GOT3 (cell line): ENCODE measurements at places on chromosomes 16 and 17.

GRCh38 chr17:17815062-17815406, 21.8 kb downstream of the SREBF1 start:
- no peak for DNase-seq

DNA sequence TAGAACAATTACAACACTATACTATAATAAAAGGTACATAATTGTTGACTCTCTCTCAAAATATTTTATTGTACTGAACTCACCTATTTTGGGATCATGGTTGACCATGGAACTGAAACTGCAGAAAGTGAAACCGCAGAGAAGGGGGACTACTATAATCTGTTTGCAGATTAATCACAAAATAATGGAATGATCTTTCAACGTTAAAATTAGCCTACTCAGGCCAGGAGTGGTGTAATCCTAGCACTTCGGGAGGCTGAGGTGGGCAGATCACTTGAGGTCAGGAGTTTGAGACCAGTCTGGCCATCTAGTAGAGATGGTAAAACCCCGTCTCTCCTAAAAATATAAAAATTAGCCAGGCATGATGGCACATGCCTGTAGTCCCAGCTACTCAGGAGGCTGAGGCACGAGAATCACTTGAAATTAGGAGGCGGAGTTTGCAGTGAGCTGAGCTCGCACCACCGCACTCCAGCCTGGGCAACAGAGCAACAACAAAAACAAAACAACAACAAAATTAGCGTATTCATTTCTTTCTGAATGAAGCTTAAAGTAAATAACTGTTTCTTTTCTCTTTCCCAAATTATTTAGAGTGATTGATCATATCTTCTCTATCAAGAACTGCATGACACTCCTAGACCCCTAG, 45.6 kb downstream of the IKZF3 start:
- no peak for DNase-seq

DNA sequence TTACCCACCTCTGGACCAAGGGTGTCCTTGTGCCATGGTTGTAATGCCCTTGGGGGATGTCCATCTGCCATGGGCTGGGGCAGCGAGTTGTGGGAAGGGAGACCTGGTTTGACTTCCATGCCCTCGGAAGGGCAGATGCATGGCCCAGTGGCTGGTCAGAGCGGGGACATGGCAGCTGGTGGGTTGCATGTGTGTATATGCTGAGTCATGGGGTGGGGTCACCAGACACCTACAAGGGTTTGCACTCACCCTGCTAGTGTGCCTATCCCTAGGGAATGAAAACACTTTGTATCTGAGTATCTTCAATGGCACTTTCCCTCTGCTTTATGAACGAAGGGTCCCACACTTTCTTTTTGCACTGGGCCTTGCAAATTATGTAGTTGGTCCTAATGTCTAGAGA, 10.6 kb upstream of the HNF1B start:
- DNase-seq: no peak

DNA sequence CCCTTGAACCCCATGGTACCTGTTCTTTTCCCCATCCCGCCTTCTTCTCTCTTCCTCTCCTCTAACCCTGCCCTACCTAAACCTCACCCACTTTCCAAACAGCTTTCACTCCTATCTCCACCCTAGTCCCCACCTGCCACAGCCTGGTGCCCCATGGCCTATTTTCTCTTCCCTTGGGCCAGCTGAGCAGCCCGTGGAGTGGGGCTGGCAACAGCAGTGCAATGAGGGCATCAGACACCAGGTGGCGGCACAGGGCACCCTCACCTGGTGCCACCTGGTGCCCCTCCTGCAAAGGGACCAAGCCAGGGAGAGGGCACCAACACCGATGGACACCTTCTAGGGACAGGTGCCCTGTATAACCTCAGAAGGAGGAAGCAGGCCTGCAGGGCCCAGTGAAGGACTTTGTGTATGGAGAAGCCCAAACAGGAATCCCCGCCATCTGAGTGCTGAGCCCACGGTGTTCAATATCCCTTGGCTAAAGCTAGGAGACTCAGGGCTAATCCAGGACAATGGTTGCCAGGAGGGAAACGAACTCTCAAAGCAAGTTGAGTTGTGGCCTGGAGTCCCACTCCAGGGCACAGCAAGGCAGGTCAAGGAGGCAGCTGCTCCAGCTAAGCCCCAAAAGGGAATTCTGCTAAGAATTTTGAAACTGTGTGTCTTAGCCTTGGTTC, 4.0 kb upstream of the ABCC3 start:
- DNase-seq: no peak

GRCh38 chr17:75825748-75826370, 18.3 kb downstream of the UNC13D start:
- DNase-seq: no peak

- no peak for DNase-seq
Measured at GRCh38 chr16:66596986-66597848, 7.3 kb upstream of the CMTM3 start.

GRCh38 chr17:58970609-58971450, 135.8 kb downstream of the TRIM37 start:
- DNase-seq: no peak
